ENCODE measurements at places on chromosomes 2 and 18.

DNA sequence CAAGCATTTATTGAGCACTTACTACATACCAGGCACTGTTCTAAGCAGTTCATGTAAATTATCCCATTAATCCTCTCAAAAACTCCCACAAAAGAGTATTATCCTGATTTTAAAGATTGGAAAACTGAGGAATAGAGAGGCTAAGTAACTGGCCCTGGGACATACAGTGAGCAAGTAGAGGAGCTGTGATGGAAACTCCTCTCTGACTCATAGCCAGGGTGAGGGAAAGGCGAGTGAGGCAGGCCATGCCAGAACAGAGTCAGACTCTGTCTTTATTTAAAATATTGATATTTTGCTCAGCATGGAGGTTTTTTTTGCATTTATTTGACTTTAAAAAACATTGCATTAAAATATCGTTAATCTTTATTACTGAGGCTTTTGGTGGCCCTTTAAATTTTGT, 208.0 kb downstream of the LOXHD1 start:
- no peak for DNase-seq

GRCh38 chr2:3297523-3297922, 80.1 kb downstream of the EIPR1 start:
- no peak for DNase-seq

GRCh38 chr2:46748121-46748520, 167.5 kb downstream of the MCFD2 start:
- DNase-seq = no peak

GRCh38 chr2:241324775-241325174, 9.1 kb downstream of the SEPTIN2 start:
- no peak for DNase-seq

DNA sequence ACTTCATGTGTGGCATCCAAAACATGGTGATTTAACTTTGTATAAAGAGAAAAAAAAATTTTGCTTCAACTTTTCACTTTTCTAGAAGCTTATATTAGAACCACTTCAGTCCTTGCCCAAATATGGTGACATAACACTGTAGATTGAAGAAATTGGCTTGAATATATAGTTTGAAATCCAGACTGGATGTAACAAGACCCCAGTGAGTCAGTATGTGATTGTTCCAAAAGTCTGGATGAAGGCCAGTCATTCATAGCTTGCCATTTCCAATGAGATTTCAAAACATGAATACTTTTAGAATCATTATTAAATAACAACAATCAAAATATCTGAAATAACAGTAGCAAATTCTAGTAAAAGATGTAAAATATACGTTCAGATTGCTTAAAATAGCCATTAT, 104.8 kb upstream of the FN1 start:
- peak; percentile 69 for DNase-seq

DNA sequence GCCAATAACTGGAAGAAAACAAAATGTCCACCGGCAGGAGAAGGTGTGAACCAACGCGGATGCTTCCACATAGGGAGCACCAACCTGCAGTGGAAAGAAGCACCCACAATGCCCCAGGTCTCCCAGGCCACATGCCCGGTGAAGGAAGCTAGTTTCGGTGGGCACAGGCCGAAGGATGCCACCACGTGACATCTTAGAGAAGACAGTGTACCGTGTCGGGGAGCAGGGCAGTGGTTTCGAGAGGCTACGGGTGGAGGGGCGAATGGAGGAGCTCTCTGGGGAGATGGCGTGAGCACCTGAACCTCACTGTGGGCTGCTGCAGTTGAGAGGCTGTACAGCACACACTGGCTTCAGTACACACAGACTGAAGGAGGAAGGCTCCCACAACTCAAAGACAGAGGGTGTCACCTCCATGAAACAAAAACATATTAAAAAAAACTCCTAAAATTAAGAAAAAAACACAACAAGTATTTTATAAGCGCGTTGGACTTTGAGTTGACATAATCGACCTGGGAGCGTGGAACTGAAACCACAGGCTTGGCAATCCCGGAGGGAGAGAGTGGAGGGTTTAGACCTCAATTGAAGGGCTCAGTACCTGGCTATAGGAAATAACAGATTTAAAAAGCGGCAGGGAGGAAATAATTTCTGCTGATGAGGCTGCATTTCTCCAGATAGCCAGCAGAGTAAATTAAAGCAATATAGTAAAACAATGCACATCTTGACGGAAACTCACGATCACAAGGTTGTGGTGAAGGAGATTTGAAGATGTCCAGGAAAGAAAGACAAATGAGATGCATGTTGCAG, 160.1 kb downstream of the RTP5 start:
- no peak for DNase-seq

- no peak for DNase-seq
Measured at GRCh38 chr2:104863146-104863467, 9.2 kb downstream of the POU3F3 start.

- no peak for DNase-seq
Measured at GRCh38 chr18:9906481-9906880, 7.3 kb upstream of the VAPA start.

DNA sequence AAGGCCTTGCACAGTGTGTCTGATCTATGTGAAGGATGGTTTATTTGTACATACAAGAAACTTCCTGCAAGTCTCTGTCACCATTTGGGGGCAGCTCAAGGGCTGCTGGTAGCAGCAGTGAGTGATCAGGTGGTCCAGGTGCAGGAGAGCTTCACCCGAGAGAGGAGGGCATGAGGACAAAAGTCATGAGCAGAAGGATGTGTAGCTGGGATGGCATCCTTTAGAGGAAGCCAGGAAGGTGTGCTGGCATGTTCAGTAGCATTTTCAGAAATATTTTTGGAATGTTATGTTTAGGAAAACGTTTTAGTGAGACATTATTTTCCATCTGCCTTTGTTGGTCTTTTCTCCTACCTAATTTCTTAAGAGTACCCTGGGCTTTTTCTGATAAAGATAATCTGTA, 31.9 kb downstream of the VWA3B start:
- DNase-seq = no peak

DNA sequence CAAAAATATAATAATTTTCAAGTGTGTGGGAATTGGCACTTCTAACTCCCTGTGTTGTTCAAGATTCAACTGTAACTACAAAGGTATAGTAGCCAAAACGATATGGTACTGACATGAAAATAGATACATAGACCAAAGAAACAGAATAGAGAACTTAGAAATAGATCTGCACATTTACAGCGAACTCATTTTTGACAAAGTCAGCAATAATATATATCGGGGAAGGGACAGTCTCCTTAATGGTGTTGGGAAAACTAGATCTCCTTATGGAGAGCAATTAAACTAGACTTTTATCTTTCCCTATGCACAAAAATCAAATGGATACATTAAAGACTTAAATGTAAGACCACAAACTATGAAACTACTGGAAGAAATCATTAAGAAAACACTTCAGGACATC, 1530.6 kb upstream of the SLC39A10 start:
- no peak for DNase-seq

DNA sequence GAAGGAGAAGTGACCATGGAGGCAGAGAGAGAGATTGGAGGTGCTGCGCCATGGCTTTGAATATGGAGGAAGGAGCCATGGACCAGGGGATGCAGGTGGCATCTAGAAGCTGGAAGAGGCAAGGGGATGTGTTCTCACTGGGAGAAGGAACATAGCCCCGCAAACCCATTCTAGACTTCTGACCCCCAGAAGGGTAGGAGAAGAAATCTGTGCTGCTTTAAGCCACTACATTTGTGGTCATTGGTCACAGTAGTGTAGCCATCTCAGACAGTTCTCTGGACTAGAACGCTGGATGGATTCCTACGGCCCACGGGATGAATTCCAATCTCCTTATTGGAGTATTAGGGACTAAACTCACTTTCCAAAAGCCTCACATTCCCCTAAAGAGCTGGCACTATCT, 67.8 kb downstream of the PTGR3 start:
- no peak for DNase-seq

Measured in amniotic stem cell (primary cell).